ENCODE measurements at places on chromosomes 3 and 15.

DNA sequence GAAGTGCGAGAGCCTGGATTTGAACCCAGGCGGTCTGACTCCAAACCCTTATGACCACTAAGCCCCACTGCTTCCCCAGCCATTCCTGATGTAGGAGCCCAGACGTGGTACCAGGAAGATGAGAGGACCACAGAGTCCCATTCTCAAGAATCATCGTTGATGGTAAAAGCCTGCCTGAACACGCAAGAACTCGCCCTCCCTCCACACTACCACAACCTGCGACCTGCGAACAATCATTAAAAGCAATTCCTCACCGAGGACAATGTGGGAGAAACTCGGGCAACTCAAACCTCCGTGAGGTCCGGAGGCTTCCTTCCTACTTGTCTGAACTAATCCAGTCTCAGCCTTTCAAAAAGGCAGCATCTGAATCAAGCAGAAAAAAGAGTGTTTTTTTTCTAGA lies 10.3 kb downstream of the MAGI1 start:
- no peak for DNase-seq

- no peak for DNase-seq
Observed at GRCh38 chr15:41121951-41122350, 5.9 kb upstream of the INO80 start.

DNA sequence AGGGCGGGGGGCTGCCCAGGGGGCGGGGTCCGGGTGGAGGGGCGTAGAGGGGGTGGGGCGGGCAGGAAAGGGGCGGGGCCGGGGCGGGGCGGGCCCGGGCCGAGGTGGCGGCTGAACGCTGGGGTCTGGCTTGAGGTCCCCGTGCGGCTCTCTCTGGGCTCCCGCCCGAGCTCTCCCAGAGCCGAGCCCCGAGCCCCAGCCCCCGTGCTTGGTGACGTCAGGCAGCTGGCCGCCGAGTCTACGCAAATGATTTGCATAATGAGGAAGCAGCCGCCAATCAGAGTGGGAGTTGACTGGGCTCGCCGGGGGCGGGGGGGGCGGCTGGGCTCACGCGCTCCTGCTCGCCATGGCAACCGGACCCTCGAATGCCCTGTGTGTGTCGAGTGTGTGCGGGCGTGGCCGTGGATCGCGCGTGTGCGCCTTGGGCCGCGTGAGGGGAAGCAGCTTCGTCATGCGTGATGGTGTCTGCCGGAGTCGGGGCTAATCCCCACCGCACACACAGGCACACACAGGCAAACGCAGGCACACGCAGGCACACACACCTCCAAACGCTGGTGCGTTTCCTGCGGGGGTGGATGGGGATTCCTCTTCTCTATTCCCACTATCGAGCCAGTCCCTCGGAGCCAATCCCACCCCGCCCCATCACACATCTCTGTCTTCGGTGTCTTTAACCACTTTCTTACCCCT lies at the start of gene CELF6:
TSS of gene CELF6 (minus strand) at position 173 of the 687 bp plus-strand sequence. CDS start 283 bp downstream, outside the sequence.
- DNase-seq, result peak; percentile 67

GRCh38 chr3:145623349-145623748 lies 537.6 kb downstream of the PLOD2 start:
- DNase-seq, result no peak

GRCh38 chr3:14331251-14331650 lies 71.2 kb upstream of the SLC6A6 start:
- no peak for DNase-seq

DNA sequence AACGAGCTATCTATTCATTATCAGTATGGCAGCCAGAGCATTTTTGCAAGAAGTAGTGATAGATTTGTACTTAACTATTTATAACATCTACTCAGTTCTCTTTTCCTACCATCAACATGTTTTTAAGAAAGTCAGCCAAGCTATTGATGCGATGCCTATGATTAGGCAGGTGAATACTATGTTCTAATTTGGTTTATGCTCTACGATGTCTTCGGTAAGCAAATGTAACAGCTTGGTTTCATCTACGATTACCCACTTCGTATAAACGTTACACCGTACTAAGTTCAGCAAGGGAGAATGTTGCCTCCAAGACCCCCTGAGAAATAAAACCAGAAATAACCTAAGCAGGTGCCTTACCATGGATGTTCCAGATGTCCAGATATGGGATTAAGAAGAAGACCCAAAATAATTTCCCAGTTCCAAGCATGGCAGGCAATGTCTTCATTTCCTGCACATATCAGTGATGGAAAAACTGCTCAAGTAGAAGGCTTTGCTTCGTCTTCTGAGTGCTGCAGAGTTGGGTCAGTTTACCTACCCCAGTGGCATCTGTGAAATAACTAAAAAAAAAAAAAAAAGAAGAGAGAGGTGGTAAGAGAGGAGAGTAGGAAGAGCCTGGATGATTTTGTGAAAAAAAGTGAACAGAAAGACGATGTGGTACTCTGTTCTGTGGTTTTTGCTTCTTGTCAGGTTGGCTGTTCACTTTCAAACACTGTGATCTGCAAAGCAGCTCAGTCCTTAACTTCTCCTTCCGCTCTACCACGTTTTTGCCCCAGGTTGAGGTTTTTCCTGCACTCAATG lies at the start of gene BTLA:
TSS of gene BTLA (minus strand) at position 559 of the 798 bp plus-strand sequence. CDS start at position 445, 114 bp downstream.
- DNase-seq, result no peak

DNA sequence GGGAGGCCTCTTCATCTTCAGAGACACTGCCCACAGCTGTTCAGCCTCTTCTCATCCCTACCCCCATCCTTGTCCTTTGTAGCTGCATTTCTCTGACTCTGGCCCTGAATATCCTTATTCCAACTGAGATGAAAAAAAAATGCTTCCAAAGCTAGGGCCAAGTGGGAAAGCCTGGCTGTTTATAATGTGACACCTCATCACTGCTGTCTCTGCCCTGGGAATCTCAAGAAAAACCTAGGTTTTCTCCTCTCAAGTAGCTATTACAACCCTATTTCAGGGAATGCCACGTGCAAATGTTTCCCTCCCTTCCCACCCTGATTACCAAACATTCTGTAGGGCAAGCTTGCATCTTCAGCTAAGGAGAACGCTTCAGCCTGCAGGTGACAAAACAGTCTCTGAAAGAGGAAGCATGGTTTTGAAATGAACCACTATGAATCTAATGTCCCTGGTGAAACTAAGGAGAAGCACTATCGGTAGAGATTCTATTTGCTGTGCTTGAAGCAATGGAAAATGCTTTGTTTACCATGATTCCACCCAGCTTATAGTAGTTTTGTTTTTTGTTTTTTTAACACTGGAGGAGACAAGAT lies 65.4 kb downstream of the USF3 start:
- no peak for DNase-seq

DNA sequence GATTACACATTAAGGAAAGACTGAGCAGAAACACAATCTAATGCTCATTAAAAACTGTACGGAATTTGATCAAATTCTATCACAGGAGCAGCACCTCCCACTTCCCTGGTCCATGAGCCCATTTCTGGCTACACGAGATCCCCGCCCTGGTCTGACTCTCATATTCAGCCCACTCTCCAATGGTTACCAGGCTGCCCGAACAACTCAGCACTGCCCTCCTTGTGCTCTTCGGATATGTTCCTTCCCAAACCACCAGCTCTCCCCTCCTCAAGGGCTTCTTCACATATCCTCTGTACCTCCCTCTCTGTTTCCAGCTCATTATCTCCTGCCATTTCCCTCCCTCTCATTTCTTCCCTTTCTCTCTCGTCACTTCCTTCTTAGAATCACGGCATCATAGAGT lies 180.5 kb downstream of the RSL24D1 start:
- DNase-seq, result no peak

DNA sequence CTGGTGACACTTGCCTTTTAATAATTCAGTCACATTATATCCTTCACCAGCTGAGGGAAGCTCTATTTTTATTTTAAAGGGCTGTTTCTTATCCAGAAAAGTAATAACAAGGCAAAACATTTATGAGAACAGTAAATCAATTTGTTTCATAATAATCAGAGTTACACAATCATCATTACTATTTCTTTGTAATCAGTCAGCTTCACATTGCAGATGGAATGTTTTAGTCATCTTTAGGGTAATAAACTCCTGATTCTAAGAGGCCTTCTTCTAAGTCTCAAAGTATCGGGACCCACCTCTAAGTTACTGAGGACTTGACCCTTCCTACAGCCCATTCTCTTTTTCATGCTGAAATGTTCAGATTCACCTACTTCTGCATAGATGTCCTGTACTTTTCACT lies 298.3 kb upstream of the TGFBR2 start:
- DNase-seq, result no peak

DNA sequence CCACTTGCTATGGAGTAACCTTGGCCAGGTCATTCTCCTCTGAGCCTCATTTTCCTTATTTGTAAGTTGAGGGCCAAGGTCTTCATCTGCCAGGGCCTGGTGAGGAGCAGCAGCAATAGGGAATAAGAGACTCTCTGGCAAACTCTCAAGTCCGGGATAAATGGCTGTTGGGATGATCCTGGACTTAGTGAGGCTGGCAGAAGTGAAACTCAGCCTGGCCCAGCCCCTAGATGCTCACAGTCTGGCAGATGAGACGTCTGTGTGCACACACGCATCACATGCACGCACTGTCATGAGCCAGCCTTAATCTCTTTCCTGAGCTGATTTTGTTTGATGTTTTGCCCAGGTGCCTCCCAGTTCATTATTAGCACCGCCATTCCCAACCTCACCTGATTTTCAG lies 26.8 kb downstream of the SLC6A6 start:
- no peak for DNase-seq

DNA sequence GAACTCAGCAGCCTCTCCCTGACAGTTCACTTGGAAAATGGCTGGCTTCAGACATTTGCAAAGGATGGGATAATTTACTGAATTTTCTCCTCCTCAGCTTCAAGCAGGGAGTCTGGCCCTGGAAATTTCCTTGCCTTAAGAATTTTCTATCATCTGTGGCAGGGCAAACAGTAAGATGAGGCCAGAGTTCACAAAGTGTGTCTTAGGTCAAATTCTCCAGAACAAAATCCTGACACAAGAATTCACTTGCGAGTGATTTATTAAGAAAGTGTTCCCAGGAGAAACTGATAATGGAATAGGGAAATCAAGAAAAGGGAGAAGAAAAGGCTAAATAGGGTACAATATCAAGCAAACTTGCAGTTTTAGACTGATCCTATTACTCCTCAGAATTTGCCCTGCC lies 55.3 kb downstream of the SNTN start:
- DNase-seq, result no peak

GRCh38 chr3:37402351-37402750 lies 228.0 kb upstream of the LRRFIP2 start:
- no peak for DNase-seq

GRCh38 chr3:37619568-37619967 lies 242.1 kb upstream of the CTDSPL start:
- no peak for DNase-seq

DNA sequence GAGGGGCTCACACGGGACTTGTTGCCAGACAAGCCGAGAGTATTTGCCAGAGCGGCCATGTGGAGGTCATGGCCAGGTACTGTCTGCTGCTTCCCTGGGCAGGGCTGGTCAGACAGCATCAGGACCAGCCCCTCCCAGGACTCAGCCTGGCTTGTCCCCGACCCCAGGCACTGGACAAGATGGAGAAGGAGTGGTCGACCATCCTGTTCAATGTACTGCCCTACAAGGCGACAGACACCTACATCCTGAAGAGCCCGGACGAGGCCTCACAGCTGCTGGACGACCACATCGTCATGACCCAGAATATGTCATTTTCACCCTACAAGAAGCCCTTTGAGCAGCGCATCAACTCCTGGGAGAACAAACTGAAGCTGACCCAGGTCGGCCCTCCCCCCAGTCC lies 38.6 kb downstream of the DNAH1 start:
- no peak for DNase-seq

- DNase-seq, result no peak
Observed at GRCh38 chr3:112670824-112671223, 29.9 kb upstream of the CCDC80 start.

DNA sequence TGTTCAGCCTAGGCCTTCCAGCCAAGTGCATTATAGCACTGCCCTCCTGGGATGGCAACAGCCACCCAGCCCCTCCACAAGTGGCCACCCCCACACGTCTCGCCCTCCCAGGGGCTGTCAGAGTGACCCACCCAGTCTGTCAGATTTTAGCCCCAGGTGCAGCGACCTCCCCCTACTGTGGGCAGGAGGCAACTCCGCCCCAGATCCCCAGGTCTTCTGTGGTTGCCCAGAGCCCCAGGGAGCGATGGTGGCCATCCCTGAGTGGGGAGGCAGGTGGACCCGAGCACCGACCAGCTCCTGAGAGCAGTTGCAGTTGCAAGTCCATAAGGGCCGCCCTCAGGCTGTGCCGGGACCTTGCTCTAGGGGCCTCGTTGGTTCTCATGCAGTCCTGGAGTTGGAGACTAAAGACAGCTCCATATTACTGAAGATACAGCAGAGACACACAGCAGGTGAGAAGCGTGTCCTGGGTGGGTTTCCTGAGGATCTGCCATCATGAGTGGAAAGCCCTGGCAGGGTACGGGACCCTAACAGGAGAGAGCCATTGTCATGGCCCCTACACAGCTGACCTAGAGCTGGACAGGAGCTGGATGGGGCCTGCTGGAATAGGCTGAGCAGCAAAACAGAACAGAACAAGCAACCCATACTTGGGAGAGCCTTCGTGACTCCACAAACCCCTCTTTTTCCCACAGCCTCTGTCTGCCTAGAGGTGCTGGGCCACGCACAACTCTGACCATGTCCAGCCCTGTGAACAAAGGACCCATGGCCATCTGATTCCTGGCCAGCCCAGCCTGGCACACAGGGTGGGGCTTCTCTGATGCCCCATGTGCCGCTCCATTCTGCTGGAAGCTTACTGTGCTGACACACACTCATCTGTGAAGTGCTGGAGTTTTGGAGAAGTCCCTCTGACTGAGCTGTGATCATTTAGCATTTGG lies 110.3 kb upstream of the ALDH1A3 start:
- no peak for DNase-seq

GRCh38 chr3:103693831-103694230 lies 1259.0 kb downstream of the ZPLD1 start:
- DNase-seq, result no peak

DNA sequence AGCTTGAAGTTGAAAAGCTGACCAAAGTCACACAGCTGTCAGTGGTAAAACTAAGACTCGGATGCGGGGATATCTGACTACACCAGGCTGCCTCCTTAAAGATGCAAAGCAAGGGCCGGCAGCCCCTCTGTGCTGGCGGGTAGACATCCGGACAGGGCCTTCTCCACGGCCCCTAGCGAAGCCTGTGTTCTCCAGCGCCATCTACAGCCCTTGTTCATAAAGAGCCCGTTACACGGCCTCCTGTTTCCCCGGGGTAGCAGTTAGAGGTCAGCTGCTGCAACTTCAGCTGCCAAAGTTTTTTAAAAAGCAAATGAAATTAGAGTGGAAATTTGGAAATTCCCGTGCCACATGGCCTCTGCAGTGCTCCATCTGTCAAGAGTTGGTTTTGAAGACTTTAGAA lies 383.0 kb downstream of the TBL1XR1 start:
- peak; percentile 49 for DNase-seq

DNA sequence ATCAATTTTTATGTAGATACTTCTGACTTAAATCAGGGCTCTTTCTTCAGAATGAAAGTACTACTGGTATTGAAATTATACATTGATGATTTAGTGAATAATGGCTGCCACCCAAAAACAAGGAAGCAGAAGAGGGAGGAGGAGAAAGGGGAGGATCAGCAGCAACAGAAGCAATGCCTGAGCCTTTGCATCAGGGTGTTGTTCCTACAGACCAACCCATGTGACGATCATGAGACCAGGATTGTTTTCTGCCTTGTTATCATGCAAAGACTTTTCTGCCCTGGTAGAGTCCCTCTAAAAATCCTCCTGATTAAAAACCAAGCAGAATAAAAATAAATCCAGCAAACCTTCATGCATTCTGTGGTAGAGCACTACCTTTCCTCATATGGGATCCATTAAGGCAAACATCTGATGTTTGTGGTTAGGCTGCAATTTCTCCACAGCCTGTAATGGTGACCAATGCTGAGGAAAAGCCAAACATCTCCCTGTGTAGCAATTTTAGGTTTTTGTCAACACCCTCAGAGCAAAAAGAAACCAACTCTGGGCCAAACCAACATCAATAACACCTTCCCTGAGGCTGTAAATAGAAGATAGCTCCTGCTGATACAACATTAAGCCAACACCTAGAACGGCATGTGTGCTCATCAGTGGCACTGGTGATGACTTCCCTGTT lies 191.7 kb downstream of the ATP8B4 start:
- DNase-seq, result no peak

Data from right renal cortex interstitium (tissue), 3 donors.